Testis (tissue), 5 donors: ENCODE measurements at places on chromosomes 3 and 15. TPM values are rescaled to one million over a fixed set of nuclear protein-coding genes. Genes with fewer than 3 reads are reported as not detected.

DNA sequence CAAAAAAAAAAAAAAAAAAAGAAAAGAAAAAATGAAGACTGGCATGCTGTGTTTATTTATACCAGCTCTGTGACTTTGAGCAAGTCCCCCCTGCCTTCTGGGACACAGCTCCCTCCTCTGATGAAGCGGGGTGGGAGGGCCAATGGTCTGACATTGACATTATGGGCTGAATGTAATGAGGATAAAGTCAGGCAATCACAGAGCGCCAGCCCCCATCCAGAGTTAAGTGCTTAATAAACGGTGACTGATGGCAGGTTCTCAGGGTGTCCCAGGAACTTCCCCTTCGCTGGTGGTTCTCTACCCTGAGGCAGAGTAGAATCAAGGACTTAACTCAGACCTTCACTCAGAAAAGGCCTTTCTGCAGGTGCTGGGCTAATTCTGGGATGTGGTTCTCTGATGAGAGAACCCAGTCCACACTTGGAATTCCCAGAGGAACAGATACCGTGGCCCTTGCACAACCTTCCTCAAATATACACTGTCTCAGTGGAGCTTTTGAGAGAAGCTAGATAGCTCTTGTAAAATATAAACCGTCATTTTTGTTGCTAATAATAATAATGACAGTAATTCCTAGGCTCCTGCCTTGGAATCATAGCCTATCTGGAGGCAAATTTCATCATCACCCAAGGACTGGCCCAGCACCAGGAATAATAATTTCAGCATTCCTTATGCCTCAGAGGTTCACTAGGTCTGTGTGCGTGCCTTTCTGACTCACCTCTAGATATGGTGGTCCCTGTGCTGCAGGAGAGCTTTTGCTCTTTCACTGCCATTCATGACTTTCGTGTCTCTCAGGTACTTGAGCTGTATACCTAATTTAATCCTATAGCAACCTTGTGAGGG, 115.8 kb downstream of the RPLP1 start:
- no peaks in the 10 kb centered on the region for H3K4me1 ChIP-seq
- H3K36me3 ChIP-seq = no peaks in the 10 kb centered on the region
- no peak overlapping the region for H3K27ac ChIP-seq
- DNase-seq = no peak
- H3K27me3 ChIP-seq = no peaks in the 10 kb centered on the region

CHRNA7 gene
- 17.8 TPM for total RNA-seq

GRCh38 chr3:56351537-56351936, 116.7 kb downstream of the ERC2 start:
- H3K27ac ChIP-seq = no peak overlapping the region
- H3K4me3 ChIP-seq = no peak overlapping the region
- no peaks in the 10 kb centered on the region for H3K4me1 ChIP-seq
- H3K27me3 ChIP-seq = no peaks in the 10 kb centered on the region
- no peak for DNase-seq
- no peaks in the 10 kb centered on the region for H3K36me3 ChIP-seq

- no peaks in the 10 kb centered on the region for H3K27me3 ChIP-seq
- H3K4me3 ChIP-seq = no peak overlapping the region
- no peak overlapping the region for H3K27ac ChIP-seq
- DNase-seq = no peak
Observed at GRCh38 chr3:113231827-113232253, 20.5 kb downstream of the BOC start.

DNA sequence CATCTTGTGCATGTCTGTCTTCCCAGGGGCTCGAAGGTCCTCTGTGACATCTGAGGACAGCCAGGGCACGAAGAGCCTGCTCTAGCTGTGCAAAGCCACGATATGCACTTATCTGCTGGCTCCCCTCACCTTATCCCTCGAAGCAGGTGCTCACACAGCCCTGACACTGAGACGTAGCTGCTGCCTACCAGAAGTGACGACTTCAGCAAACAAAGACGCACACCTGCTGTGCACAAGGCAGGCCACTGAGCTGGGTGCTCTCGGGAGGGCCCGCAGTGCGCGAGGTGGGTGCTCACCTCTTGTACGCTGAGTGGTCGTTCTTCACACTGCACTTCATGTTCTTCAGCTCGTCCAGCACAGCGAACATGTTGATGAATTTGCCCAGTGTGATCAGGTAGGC, 37.3 kb downstream of the CYFIP1 start:
- H3K4me1 ChIP-seq = peaks cover 11% of the 10 kb centered on the region
- H3K36me3 ChIP-seq = no peaks in the 10 kb centered on the region
- no peak overlapping the region for H3K27ac ChIP-seq
- H3K27me3 ChIP-seq = no peaks in the 10 kb centered on the region
- H3K4me3 ChIP-seq = no peak overlapping the region

OXTR gene
- total RNA-seq = 1.8 TPM

- H3K27ac ChIP-seq = peak overlapping the region; percentile 77
- DNase-seq = peak; percentile 63
- H3K27me3 ChIP-seq = no peaks in the 10 kb centered on the region
- H3K4me3 ChIP-seq = no peak overlapping the region
Observed at GRCh38 chr15:71338827-71339542, 223.7 kb downstream of the THSD4 start.

DNA sequence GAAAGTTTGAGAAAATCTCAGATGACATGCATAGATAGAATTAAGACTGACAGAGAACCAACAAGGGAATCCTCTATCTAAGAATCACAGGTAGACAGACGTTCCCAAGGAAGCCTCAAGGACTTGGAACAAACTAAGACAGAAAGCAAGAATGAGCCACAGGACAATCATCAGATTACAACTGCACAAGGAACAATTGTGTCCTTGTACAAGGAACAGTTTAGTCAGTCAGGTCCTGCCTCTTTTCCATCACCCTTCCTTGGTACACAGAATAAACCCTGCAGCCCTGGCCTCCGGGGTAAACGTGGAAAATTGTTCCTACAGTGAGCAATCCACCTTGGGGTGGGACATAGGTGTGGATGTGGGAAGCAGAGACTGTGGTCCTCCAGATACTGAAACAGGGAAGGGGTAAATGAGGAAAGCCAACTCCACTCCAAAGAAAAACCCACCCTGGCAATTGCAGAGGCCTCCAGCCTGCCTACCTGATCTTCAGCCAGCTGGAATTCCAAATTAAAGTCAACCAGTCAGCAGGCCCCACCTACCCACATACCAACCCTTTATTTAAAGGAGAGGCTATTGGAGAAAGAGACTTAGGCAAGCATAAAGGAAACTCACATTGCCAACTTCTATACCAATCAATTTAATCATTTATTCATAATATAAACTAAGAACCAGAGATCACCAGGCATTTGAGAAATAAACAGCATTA, 73.4 kb downstream of the ULK4 start:
- H3K4me3 ChIP-seq = no peak overlapping the region
- no peak for DNase-seq
- no peaks in the 10 kb centered on the region for H3K4me1 ChIP-seq
- no peaks in the 10 kb centered on the region for H3K27me3 ChIP-seq
- H3K27ac ChIP-seq = no peak overlapping the region

RSL24D1 gene
- 48.4 TPM for total RNA-seq

LRTM1 gene
- not detected for total RNA-seq

- no peaks in the 10 kb centered on the region for H3K27me3 ChIP-seq
- no peaks in the 10 kb centered on the region for H3K36me3 ChIP-seq
- H3K4me1 ChIP-seq = no peaks in the 10 kb centered on the region
- no peak for DNase-seq
- H3K27ac ChIP-seq = no peak overlapping the region
Observed at GRCh38 chr3:62601238-62602070, 228.1 kb upstream of the FEZF2 start.
